ENCODE measurements at places on chromosomes 6 and 20.

GRCh38 chr6:107753778-107754177, 70.3 kb downstream of the SCML4 start:
- DNase-seq: no peak

GRCh38 chr6:163483107-163483506, 68.6 kb downstream of the QKI start:
- no peak for DNase-seq

- DNase-seq: no peak
Observed at GRCh38 chr6:56682635-56683034, 39.9 kb upstream of the DST start.

DNA sequence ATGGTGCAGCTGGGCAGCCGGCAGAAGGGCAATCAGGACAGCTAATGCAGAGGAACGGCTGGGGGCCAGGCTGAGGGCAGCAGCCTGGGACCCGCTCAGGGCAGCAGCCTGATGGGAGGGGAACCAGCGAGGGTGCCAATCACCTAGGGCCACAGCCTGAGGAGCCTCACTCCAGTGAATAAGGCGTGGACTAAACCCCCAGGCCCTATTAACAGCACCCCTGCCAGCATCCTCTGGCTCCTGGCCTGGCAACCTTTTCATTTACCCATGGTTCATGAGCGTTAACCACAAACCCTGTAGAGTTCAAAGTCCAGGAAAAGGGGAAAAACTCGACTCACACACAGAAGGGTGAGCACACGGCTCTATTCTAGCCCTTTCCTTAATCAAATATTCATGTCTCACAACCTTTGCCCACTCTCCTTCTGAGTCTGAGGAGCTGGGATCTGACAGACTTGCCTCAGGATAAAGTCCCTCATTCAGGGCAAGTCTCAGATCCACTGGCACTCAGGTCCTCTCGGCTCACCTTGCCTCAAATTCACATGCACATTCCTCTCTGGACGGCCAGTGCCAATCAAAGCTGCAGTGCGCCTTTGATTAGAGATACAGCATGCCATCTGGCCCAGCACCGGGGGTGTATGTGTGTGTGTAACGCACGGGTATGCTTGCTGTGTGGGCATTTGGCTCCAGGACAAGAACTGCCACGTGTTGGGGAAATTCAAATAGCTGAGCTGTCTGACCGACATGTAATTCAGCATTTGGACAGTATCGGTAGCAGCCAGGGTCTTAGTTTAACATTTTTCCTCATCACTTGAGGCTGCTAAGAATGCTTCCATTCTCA, 86.9 kb upstream of the TRAF3IP2 start:
- no peak for DNase-seq

DNA sequence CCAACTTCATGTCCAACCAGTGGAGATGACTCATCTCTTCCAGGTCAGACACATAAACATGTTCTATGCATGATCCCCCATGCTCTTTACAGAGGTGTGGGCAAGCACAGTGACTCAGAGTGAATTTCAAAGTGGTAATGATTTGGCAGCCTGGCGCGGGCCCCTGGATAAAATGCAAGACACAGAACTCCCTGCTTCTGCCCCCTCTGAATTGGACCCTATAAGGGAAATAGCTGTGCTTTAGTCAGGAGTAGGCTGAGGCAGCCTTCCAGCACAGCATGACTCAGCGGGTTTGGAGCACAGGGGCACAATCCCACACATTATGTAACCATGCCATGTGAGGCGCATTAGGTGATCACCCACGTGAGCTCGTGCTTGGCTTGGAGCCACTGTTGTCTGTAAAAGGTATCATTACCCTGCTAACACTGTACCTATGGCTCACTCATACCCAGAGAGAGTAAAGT, 127.4 kb downstream of the C6orf118 start:
- DNase-seq: no peak

DNA sequence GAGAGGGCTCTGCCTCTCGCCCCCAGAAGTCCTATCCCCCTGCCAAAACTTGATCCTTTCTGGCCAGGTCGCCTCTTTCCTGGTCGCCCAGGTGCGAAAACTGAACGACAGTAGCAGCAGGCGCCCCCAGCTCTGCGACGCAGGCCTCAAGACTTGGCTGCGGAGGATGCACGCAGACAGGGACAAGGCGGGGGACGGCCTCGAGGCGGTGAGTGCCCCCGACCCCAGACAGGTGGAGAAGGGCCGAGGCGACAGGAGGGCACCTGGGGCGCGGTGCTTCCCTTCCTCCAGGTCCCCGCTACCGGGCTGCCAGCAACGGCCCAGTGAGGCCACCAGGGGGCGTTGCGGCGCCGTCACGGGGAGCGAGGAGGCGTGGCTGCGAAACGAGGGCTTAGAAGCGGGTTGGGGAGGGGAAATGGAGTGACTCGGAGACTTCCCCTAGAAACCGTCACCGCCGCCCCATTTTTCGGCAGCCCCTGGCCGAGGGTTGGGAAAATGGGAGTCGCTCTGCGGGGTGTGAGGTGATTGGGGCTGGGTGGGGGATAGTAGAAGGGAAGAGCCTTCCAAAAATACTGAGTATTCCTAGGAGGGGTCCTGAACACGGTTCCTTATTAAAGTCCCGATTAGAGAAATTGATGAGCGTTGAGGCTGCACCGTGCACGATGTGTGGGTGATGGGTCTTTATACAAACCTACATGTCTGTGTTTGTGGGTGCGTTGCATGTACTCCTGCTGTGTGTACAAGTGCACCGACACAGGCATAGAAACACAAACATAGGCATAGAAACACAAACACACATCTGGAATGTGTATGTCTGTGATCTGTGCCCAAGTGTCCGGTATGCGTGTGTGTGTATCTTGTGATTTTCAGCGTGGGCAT, 44.6 kb downstream of the ARHGAP40 start:
- peak; percentile 91 for DNase-seq

DNA sequence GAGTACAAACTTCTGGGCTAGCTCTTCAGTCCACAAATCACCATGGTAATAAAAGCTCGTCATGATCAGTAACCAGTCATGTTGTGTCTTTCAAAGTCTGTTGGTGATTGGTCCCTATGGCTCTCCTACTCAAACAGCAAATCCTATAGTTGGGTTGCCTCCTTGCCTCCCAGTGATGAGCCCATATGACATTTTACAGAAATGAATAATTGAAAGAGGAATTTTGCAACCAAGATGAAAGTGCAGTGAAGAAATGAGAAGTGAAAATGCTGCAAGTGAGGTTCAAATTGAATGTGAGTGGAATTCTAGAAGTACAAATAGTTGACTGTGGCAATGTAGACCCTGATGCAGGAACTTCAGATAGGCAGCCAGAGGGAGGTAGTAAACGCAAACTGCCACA, 5.1 kb upstream of the SIRPD start:
- DNase-seq: no peak

DNA sequence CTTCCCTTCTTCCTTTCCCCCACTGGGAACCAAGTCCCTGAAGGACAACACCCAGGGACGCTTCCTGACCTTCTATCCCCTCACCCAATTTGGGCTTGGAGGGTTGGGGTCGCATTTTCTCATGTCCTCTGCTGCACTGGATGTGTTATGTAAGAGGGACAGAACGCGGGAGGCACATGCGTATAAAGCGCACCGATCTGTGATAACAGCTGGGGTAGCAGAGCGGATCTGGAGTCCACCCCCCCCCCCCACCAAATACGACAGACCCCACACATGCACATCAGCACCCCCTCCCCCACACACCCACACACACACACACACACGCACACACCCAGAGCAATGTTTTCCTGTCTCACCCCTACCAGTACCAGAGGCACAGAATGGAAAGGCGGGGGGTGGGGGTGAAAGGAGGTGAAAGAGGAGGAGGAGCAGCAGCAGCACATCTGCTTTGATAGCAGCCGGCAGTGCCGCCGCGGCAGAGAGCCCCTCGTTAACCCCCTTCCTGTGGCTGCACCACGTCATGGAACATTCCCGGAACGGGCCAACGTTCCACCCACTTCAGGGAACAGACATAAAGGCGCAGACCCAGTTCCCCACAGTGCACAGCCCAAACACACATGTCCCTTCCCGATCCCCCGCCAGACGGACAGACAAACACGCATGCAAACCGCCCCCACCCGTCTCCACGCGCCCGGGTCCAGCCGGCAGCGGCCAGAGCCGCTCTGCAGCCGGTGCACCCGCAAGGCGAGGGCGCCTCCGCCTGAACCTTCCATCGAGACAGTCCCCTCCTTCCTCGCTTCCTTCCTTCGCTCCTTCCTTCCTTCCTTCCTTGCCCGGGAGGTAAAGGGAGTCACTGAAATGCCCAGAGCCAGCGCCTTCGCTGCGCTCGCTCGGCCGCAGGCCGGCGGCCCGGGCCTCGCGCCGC, 590 bp downstream of the HIVEP2 start:
- DNase-seq: peak; percentile 95

GRCh38 chr6:152233547-152234320, 403.4 kb downstream of the SYNE1 start:
- DNase-seq: no peak

All from activated naive CD8-positive, alpha-beta T cell treated with anti-CD3 and anti-CD28 coated beads, Interleukin-2, amount 50 U/mL, for 24 hours (primary cell).